ENCODE measurements at places on chromosomes 4 and X. TPM values are rescaled to one million over a fixed set of nuclear protein-coding genes. Genes with fewer than 3 reads are reported as not detected.

GRCh38 chrX:53171356-53171755 is 53.7 kb downstream of the KDM5C start:
- H3K4me3 ChIP-seq: no peak overlapping the region
- H3K4me1 ChIP-seq: no peaks in the 10 kb centered on the region
- no peak for DNase-seq
- H3K27ac ChIP-seq: no peak overlapping the region

GRCh38 chrX:54288968-54289367 is 68.9 kb downstream of the WNK3 start:
- no peaks in the 10 kb centered on the region for H3K36me3 ChIP-seq
- no peak for DNase-seq
- H3K4me1 ChIP-seq: no peaks in the 10 kb centered on the region

GRCh38 chrX:31201503-31201902 is 129.7 kb upstream of the FTHL17 start:
- H3K4me3 ChIP-seq: no peak overlapping the region
- no peak overlapping the region for H3K27ac ChIP-seq
- DNase-seq: no peak
- H3K36me3 ChIP-seq: no peaks in the 10 kb centered on the region

- no peak overlapping the region for H3K4me3 ChIP-seq
- peaks cover 39% of the 10 kb centered on the region for H3K27me3 ChIP-seq
- no peaks in the 10 kb centered on the region for H3K36me3 ChIP-seq
- no peak for DNase-seq
- peaks cover 3% of the 10 kb centered on the region for H3K4me1 ChIP-seq
- H3K27ac ChIP-seq: no peak overlapping the region
These were observed 11.7 kb downstream of the PITX2 start for GRCh38 chr4:110610940-110611831.

DNA sequence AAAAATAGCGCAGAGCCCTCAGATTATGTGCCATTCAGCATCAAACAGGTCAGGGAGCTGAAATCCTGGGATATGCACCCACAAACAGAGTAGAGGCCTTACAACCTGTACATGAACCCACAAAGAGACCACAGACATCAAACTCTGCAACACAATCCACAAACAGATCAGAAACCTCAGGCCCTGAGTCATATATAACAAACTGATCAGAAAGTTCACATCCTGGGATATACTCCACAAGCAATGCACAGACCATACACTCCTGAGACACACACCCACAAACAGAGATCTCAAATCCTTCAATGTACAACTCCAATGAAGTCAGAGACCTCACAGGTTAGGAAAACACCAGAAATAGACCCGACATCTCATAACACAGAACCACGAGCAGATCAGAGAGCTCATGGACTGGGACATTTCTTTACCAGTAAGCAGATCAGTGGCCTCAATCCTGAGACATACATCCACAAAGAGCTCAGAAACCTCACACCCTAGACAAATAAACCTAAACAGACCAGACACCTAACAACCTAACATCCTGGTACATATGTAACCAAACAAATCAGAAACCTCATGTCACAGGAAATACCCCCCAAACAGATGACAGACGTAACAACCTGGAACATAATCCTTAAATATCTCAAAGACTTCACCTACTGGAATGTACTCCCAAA is 24.2 kb downstream of the SUV39H1 start:
- no peak for DNase-seq
- H3K27me3 ChIP-seq: peaks cover 2% of the 10 kb centered on the region
- peaks cover 3% of the 10 kb centered on the region for H3K4me1 ChIP-seq
- no peaks in the 10 kb centered on the region for H3K36me3 ChIP-seq

- no peaks in the 10 kb centered on the region for H3K4me1 ChIP-seq
- peaks cover 4% of the 10 kb centered on the region for H3K36me3 ChIP-seq
- no peak overlapping the region for H3K27ac ChIP-seq
- DNase-seq: no peak
These were observed 5.8 kb upstream of the CRLF2 start for GRCh38 chrX:1218286-1218685.

The CSTF2 gene
- total RNA-seq: 17.2 TPM

DNA sequence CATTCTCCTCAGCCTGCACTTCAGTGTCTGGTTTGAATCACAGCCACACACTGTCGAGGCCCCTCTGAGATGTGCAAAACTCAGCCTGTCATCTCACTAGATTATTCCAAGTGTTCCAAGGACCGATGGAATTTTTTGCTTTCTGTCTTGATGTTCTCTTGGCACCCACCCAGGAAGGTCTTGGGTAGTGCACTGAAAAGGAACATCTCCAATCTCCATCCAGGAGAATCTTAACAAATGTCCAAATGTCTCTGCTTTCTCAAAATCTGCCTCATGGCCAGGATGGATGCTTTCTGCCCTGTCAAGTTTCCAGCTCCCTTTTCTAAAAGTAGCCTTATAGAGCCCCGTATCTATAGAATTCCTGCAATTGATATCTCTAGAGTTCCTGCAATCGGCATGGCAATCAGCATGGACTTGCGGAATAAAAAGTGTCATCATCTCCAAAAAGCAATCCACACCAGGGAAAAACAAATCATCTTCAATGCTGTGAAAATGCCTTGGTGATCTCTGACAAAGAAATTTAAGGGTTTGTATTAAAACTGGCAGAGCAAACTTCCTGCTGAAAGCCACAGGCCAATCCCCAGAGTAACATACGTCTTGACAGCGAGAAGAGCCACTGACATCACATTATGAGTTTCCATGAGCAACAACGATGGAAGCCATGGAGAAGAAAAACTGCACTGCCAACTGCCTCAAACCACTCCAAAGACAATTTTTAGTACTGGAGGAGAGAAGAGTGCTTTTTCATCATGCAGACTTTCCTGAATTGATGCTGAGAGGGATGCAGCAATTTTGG is 215.3 kb upstream of the FAM9B start:
- DNase-seq: no peak
- H3K4me1 ChIP-seq: no peaks in the 10 kb centered on the region
- no peak overlapping the region for H3K27ac ChIP-seq
- H3K27me3 ChIP-seq: no peaks in the 10 kb centered on the region

The FGF2 gene
- total RNA-seq: 2.9 TPM

- no peak overlapping the region for H3K27ac ChIP-seq
- DNase-seq: no peak
- H3K36me3 ChIP-seq: no peaks in the 10 kb centered on the region
- peaks cover 3% of the 10 kb centered on the region for H3K4me1 ChIP-seq
- H3K4me3 ChIP-seq: no peak overlapping the region
- H3K27me3 ChIP-seq: no peaks in the 10 kb centered on the region
These were observed 48.0 kb downstream of the UBE2K start for GRCh38 chr4:39745920-39746319.

The F8A1 gene
- 18.3 TPM for total RNA-seq

DNA sequence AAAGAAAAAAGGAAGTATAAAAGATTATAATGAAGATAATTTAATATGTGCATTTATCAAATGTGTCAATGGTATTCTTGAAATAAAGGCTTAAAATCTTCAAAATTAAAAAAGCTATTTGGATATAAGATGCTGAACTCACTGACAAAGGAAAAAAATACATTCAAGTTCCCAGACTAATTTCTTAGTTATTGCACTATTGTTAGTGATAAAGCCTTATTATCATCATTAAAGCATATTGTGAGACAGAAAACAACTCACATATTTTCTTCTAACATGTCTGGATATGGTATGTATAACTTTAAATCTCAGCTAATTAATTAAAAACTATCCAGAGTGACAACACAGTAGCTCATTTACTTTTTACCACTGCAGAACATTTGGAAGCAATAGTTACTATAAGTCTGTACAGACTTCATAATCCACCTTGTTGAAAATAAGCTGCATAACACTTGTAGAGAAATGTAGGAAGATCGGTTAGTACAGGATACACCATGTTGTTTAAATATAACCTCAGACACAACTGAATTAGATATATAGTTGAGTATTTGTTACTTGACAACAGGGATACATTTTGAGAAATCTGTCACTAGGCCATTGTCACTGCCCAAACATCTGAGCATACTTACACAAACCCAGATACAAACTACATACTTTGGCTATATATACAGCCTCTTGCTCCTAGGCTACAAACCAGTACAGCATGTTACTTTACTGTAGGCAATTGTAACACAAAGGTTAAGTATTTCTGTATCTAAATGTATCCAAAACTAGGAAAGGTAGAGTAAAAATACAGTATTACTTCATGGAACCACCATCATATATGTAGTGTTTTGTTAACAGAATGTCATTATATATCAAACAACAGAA is 12.8 kb upstream of the FAM200B start:
- H3K27me3 ChIP-seq: no peaks in the 10 kb centered on the region
- H3K4me1 ChIP-seq: no peaks in the 10 kb centered on the region
- no peak for DNase-seq
- no peaks in the 10 kb centered on the region for H3K36me3 ChIP-seq
- no peak overlapping the region for H3K4me3 ChIP-seq

GRCh38 chr4:174591243-174592021 is 69.1 kb upstream of the HPGD start:
- H3K36me3 ChIP-seq: no peaks in the 10 kb centered on the region
- H3K27ac ChIP-seq: no peak overlapping the region
- DNase-seq: no peak
- peaks cover 7% of the 10 kb centered on the region for H3K4me1 ChIP-seq
- no peaks in the 10 kb centered on the region for H3K27me3 ChIP-seq
- H3K4me3 ChIP-seq: no peak overlapping the region

DNA sequence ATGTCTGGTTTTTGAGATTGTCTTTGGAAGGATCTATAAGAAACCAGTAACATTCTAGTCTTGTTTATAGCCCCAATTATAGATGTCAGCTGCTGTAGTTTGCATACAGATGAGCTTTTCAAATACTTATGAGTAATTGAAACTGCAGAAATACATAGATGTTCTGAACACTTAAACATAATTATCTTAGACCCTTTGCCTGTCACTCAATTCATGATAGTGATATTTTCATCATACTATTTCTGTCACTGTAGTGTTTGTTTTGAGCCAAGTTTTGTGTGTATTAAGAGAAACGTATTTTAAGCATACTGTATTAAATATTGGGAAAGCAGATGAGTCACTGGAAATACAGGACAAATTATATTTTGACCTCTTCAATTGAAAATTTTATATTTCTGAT is 69.8 kb upstream of the SMARCA5 start:
- no peaks in the 10 kb centered on the region for H3K36me3 ChIP-seq

The TMPRSS11D gene
- total RNA-seq: not detected

- peaks cover 5% of the 10 kb centered on the region for H3K36me3 ChIP-seq
- DNase-seq: no peak
- no peaks in the 10 kb centered on the region for H3K4me1 ChIP-seq
- no peaks in the 10 kb centered on the region for H3K27me3 ChIP-seq
These were observed 34.2 kb downstream of the CCDC158 start for GRCh38 chr4:76386566-76387305.

The MORF4L2 gene
- 409 TPM for total RNA-seq

The TRPC5OS gene
- not detected for total RNA-seq

DNA sequence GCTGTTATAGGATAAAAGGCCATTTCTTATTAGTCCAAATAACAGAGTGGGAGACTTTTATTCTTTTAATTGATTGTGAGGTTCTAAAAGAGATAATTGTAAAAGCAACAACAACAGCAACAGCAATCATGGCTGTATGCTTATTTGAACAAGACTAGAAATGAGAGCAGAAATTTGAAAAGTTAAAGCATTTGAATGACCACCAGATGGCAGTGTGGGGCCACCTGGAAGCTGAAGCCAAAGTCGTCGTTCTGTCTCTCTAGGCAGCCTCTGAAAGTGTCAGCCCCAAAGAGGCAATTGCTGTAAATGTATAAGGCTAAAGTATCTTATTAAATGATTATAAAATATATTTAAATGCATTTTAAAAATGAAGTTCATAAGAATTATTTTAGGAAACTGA is 42.2 kb downstream of the SH2D1A start:
- no peaks in the 10 kb centered on the region for H3K36me3 ChIP-seq
- peak; percentile 46 for DNase-seq

Measured in glutamatergic neuron (in vitro differentiated cells).